Thoracic aorta (tissue), 2 donors: ENCODE measurements at places on chromosomes 16 and 17. TPM values are rescaled to one million over a fixed set of nuclear protein-coding genes. Genes with fewer than 3 reads are reported as not detected.

GRCh38 chr17:67713169-67713568 lies 4.6 kb upstream of the NOL11 start:
- no peak for DNase-seq

DNA sequence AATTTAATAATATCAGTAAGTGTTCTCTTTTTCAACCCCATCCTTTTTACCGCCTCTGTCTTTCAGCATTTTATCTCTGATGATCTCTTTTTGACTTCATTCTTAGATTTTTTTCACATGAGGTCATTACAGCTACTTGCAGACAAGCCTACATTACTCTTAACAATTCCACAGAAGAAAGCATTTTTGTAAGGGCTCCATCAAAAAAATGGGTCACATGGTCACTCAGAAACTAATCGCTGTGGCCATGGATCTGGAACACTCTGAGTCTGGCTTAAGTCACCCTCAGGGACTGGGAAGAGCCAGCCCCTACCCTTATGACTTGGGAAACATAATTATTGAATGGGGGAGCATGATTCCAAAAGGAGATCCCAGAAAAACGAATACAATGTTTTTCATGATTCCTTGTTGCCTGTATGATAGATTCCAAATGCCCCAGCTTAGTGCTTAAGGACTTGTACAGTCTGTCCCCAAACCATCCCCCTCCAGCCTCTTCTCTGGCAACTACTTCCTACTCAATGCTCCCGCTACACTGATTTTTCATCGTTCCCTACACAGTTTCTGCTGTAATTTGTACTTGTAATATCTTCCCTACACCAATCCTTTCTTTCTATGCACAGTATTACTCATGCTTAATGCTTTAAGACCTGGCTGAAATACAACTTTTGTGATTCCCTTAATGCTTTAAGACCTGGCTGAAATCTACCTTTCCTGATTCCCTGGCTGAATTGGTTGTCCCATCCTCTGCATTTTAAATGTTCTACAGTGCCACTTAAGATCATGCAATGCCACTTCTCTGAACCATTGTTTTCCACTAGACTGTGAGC lies 457.8 kb downstream of the HS3ST4 start:
- no peak for DNase-seq

- no peak for DNase-seq
Observed at GRCh38 chr16:84583995-84584394, 33.9 kb downstream of the COTL1 start.

DNA sequence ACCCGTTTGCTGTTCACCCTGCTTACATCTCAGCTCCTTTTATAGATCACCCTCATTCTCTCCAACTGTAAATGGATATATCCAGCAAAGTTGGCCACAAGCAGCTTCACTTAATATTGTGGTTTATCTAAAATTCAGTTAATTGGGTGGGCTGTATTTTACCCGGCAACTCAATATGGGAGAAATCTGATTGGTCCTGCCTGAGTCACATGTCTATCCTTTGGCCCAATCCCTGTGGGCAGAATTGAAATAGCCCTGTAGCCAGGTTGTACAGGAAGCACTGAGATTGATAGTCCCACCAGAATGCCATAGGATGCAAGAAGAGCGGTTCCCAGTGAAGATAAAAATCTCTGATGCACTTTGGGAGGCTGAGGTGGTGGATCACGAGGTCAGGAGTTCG lies 73.2 kb downstream of the AIPL1 start:
- no peak for DNase-seq

DNA sequence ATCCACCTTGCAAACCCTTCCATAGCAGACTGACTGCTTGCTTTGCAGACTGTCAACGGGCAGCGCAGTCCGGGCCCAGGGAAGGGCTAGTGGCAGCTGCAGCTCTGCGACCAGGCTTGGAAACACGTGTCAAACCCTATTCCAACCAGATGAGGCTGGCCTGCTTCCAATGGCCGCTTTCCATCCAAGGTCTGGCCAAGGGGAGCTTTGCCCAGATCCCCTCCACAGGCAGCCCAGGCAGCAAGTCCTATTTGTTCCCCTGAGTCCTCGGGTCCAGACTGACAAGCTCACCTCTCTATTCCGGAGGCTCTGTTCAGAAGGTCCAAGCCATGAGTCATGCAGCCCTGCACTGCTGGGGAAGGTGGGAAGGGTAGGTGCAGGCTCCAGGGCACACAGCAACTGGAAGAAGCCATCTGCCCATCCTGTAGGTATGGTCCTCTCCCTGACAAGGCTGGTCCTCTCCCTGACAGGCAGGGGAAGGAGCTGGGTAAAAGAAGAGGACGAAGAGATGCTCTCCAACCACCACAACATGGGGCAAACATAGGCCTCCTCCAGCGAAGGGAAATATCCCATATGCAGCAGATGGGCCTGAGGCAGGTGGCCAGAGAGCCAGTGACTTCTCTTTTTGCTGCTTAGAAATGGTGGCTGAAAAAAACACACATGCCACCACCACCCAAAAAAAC lies 22.6 kb upstream of the AXIN2 start:
- no peak for DNase-seq

- no peak for DNase-seq
Observed at GRCh38 chr17:19305761-19306159, 56.8 kb downstream of the B9D1 start.

DNA sequence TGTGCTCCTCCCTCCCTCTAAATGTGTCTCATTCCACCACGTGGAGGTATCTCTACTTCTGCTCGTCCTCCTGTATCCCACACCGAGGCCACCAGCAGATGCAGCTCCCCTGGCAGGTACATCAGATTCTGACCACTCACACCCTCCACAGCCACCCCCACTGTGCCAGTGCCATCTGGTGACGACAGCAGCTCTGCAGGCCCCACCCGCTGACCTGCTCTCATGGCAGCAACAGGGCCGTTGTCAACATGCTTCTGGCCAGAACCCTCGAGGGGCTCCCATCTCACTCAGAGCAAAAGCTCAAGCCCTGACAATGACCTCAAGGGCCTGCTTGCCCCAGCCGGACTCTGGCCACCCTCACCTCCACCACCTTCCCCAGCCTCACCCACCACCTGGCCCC lies 93.4 kb downstream of the AMFR start:
- no peak for DNase-seq

GRCh38 chr17:17213775-17214174 lies 7.6 kb upstream of the PLD6 start:
- DNase-seq: no peak

DNA sequence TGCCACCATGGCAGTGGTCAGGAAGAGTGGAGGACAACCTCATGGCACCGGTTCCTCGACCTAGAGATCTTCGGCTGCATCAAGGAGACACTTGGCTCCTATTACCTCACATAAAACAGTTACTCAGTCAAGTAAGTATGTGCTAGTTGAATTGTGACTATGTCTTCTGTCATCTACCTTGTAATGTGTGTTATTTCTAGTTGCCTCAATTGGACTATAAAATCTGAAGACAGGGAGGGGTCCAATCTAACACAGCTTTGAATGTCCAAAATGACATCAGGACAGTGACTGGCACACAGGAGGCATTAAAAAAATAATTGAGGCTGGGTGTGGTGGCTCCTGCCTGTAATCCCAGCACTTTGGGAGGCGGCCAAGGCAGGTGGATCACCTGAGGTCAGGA lies 17.2 kb downstream of the C16orf86 start:
- no peak for DNase-seq

DNA sequence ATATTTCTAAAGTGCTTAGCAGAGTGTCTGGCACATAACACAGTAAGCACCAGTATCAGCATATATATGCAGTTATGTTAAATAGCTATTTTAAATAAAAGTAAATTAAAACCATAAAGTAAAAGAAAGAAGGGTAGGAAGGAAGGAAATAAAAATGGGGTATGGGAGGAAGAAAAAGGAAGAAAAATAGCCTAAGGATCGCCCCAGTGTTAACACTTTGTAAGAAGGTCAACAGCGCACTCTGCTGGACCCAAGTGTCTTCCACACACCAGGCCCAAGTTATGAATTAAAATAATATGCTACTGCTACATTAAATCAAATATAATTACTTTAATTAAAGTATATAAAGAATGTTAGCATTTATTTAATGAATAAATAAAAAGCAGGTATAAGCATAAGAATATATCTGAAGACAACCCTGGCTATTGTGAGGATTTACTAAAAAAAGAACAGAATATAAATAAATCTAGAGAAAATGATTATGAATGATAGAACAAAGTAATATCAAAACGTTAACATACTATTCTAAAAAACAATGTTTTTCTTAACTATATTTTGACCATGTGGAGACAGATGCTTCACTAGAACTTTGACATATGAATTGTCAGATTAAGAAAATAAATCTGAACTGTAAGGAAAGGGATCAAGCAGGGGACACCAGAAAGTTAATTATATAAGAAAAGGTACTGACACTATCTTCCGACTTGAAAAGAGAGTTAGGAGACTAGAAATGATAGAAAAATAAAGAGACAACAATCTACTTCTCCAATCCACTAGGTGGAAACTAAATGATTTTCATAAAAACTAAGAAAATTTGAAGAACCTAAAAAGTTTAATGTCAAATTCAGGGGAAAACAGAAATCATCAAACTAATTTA lies 25.9 kb downstream of the BRIP1 start:
- DNase-seq: no peak

- DNase-seq: no peak
Observed at GRCh38 chr17:79619636-79620206, 8.9 kb upstream of the RBFOX3 start.

- no peak for DNase-seq
Observed at GRCh38 chr16:30896261-30896888, at the start of gene CTF1. Gene CTF1, plus strand, starts transcription at chr16:30896614. Its CDS starts 30 bp downstream, at chr16:30896644.

GRCh38 chr17:41367426-41368075 lies 2.1 kb downstream of the KRT33B start:
- no peak for DNase-seq

GRCh38 chr17:187130-187529 lies 5.7 kb upstream of the DOC2B start:
- no peak for DNase-seq

SLC5A10 gene
- total RNA-seq: not detected

RPRML gene
- not detected for total RNA-seq

GRIN2C gene
- 0.42 TPM for total RNA-seq

KRT36 gene
- not detected for total RNA-seq

FOXO3B gene
- 9.9 TPM for total RNA-seq

HBA1 gene
- total RNA-seq: 174 TPM

EPN3 gene
- total RNA-seq: 1.4 TPM

TERB1 gene
- not detected for total RNA-seq
